Vagina (tissue), 2 donors: ENCODE measurements at places on chromosomes 1 and 21.

- no peak overlapping the region for H3K27ac ChIP-seq
- no peaks in the 10 kb centered on the region for H3K4me1 ChIP-seq
- H3K27me3 ChIP-seq = no peaks in the 10 kb centered on the region
- no peak overlapping the region for H3K4me3 ChIP-seq
- DNase-seq = no peak
Observed at GRCh38 chr1:3422638-3423037, 31.8 kb upstream of the ARHGEF16 start.

GRCh38 chr1:151549199-151549598, 9.1 kb downstream of the TUFT1 start:
- H3K4me1 ChIP-seq = peaks cover 26% of the 10 kb centered on the region
- DNase-seq = no peak
- H3K27ac ChIP-seq = peak overlapping the region; percentile 54
- no peaks in the 10 kb centered on the region for H3K27me3 ChIP-seq
- H3K4me3 ChIP-seq = no peak overlapping the region
- no peaks in the 10 kb centered on the region for H3K36me3 ChIP-seq

- no peaks in the 10 kb centered on the region for H3K36me3 ChIP-seq
- H3K4me1 ChIP-seq = peaks cover 54% of the 10 kb centered on the region
- H3K27me3 ChIP-seq = peaks cover 31% of the 10 kb centered on the region
- H3K27ac ChIP-seq = no peak overlapping the region
Observed at GRCh38 chr21:36703626-36704280, 4.8 kb downstream of the SIM2 start.

DNA sequence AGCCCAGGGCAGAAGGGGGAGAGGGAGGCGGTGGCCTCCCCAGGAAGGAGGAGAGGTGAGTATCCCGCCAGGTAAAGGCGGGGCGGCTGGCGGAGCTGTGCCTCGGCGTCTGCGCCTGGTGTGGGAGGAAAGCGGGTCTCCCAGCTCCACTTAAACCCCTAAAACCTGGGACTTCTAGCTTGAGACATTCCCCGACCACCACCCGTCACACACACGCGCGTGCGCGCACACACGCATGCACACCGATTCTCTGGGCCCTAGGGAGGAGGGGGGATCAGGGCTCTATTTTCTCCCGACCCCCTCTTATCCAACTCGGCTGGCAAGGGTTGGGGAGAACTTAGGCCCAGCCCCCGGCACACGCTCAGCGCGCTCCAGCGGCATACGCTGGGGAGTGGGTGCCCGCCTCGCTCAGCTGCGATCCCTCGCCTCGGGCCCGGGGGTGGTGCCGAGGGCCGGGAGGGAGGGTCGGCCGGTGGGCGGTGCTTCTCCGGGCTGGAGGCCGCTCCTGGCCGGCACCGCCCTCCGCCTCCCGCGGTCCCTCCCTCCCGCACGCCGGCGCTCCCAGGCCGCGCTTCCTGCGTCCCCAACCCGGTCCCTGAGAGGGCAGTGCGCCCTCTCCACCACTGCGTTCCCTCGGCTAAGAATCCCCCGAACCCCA, at the start of gene TMEM51:
TMEM51 (plus strand) TSS at position 564 of the 658 bp plus-strand sequence. CDS start 61,341 bp downstream, outside the sequence.
- peak within 1 kb of the TSS; percentile 96 for H3K27ac ChIP-seq
- no peak for DNase-seq
- peak within 1 kb of the TSS; percentile 72 for H3K4me3 ChIP-seq

GRCh38 chr1:203185061-203185461, 1.4 kb downstream of the CHI3L1 start:
- H3K27ac ChIP-seq = no peak overlapping the region
- H3K4me1 ChIP-seq = peaks cover 30% of the 10 kb centered on the region
- no peak overlapping the region for H3K4me3 ChIP-seq
- no peak for DNase-seq
- no peaks in the 10 kb centered on the region for H3K36me3 ChIP-seq
- H3K27me3 ChIP-seq = no peaks in the 10 kb centered on the region

- no peaks in the 10 kb centered on the region for H3K36me3 ChIP-seq
- peak overlapping the region; percentile 45 for H3K27ac ChIP-seq
- no peak for DNase-seq
- no peaks in the 10 kb centered on the region for H3K27me3 ChIP-seq
- peak overlapping the region; percentile 40 for H3K4me3 ChIP-seq
- peaks cover 13% of the 10 kb centered on the region for H3K4me1 ChIP-seq
Observed at GRCh38 chr1:2174348-2175054, 20.1 kb downstream of the FAAP20 start.

GRCh38 chr1:109759513-109760334, 4.0 kb downstream of the EPS8L3 start:
- no peaks in the 10 kb centered on the region for H3K27me3 ChIP-seq
- H3K27ac ChIP-seq = no peak overlapping the region
- DNase-seq = no peak
- peaks cover 11% of the 10 kb centered on the region for H3K4me1 ChIP-seq
- no peak overlapping the region for H3K4me3 ChIP-seq
- H3K36me3 ChIP-seq = no peaks in the 10 kb centered on the region

- no peak overlapping the region for H3K4me3 ChIP-seq
- no peaks in the 10 kb centered on the region for H3K27me3 ChIP-seq
- no peak overlapping the region for H3K27ac ChIP-seq
- DNase-seq = no peak
Observed at GRCh38 chr1:221228594-221228993, 349.4 kb downstream of the HLX start.

GRCh38 chr1:173937062-173937461, 19.9 kb upstream of the SERPINC1 start:
- H3K36me3 ChIP-seq = peaks cover 6% of the 10 kb centered on the region
- DNase-seq = no peak
- H3K4me3 ChIP-seq = no peak overlapping the region
- H3K27me3 ChIP-seq = no peaks in the 10 kb centered on the region
- no peaks in the 10 kb centered on the region for H3K4me1 ChIP-seq
- no peak overlapping the region for H3K27ac ChIP-seq

- H3K4me3 ChIP-seq = no peak overlapping the region
- peaks cover 11% of the 10 kb centered on the region for H3K4me1 ChIP-seq
- no peak for DNase-seq
- no peaks in the 10 kb centered on the region for H3K36me3 ChIP-seq
Observed at GRCh38 chr1:96557336-96557735, 164.2 kb upstream of the PTBP2 start.

- no peaks in the 10 kb centered on the region for H3K36me3 ChIP-seq
- no peak for DNase-seq
- no peak overlapping the region for H3K27ac ChIP-seq
- H3K4me1 ChIP-seq = no peaks in the 10 kb centered on the region
- no peak overlapping the region for H3K4me3 ChIP-seq
- H3K27me3 ChIP-seq = no peaks in the 10 kb centered on the region
Observed at GRCh38 chr1:230342019-230342418, 84.1 kb downstream of the PGBD5 start.

DNA sequence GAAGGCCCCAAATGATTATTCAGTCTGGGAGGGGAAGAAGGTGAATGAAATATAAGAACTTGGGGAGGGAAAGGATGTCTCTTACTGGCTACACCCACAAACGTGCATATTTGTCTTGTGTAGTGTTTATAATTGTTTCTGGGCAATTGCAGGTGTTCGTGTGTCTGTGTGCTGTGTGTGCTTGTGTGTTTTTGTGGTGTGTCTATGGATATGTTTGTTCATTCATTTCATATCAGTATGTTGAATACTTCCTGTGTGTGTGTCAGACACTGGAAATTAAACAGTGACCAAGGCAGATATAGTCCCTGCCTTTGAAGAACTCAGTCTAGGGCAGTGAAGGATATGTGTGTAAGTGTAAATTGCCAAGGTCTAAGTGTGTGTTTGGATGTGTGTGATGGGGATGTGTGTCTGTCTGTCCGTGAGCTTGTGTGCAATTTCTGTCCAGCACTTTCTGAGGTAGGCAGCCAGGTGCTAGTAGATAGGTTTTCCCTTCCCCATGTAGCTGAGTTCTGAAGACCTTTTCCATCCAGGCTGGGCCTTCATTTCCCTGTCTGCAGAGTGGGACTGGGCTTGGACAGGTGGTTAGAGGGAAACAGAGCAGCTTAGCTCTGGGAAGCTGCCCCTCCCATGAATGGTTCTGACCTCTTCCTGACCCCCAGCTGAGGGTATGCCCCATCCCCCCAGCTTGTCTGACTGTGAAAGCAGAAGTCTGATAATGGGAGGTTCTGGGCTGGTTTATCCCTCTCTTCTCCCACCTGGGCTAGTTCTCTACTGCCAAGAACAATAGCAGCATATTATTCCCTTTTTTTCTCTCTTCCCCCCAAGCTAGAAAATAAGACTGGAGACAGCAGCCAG, 3.8 kb downstream of the AGO1 start:
- H3K36me3 ChIP-seq = no peaks in the 10 kb centered on the region
- no peak for DNase-seq
- H3K27me3 ChIP-seq = no peaks in the 10 kb centered on the region
- no peak overlapping the region for H3K4me3 ChIP-seq
- H3K4me1 ChIP-seq = peaks cover 41% of the 10 kb centered on the region

GRCh38 chr21:37458669-37459276, 92.2 kb downstream of the DYRK1A start:
- H3K36me3 ChIP-seq = no peaks in the 10 kb centered on the region
- H3K27ac ChIP-seq = no peak overlapping the region
- H3K4me3 ChIP-seq = no peak overlapping the region
- peaks cover 85% of the 10 kb centered on the region for H3K4me1 ChIP-seq
- H3K27me3 ChIP-seq = no peaks in the 10 kb centered on the region

DNA sequence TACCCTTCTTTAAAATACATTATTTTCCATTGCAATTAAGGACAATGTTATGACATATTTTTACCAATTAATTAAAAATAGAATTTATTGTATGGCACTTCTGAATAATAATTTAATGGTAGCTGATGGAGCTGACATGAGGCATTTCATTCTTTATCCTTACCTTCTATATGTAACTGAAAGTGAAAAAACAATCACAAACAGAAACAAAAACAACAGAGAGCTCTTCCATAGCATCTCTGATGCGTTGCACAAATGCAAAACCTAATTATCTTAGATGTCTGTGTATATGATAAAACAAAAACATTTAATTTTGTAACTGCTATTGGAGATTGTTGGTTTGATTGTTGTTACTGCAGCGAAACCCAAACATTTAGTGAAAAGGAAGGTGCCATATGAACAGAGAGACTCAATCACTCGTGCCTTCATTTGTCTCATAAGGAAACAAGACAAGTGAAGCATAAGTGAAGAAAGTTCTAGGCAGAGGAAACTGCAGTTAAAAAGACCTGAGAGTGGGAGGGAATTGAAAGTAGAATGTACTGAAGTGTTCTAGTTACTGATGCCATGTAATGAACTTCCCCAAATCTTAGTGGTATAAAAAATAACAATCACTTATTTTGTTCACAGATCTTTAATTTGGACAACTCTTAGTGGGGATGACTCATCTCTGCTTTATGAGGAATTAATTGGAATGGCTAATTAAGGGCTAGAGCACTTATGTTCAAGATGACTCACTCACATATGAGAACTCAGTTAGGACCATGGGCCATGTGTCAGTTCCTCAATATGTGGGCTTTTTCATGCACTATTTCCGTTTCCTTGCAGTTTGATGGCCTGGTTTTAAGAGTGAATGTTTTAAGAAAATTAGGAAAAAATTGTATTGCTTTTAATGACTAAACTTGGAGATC, 245.0 kb upstream of the OLFM3 start:
- no peaks in the 10 kb centered on the region for H3K36me3 ChIP-seq
- no peak overlapping the region for H3K4me3 ChIP-seq
- no peaks in the 10 kb centered on the region for H3K27me3 ChIP-seq

GRCh38 chr1:26195805-26196204, 5.4 kb downstream of the CATSPER4 start:
- no peaks in the 10 kb centered on the region for H3K36me3 ChIP-seq
- H3K4me3 ChIP-seq = no peak overlapping the region
- H3K27ac ChIP-seq = no peak overlapping the region
- H3K4me1 ChIP-seq = peaks cover 5% of the 10 kb centered on the region
- H3K27me3 ChIP-seq = no peaks in the 10 kb centered on the region

GRCh38 chr1:220497220-220497947, 30.6 kb upstream of the MARK1 start:
- no peak for DNase-seq
- H3K27ac ChIP-seq = no peak overlapping the region
- peaks cover 15% of the 10 kb centered on the region for H3K4me1 ChIP-seq
- H3K4me3 ChIP-seq = no peak overlapping the region
- H3K36me3 ChIP-seq = no peaks in the 10 kb centered on the region
- H3K27me3 ChIP-seq = no peaks in the 10 kb centered on the region

GRCh38 chr1:188426561-188426960, 1597.8 kb downstream of the PLA2G4A start:
- H3K27me3 ChIP-seq = no peaks in the 10 kb centered on the region
- no peak overlapping the region for H3K4me3 ChIP-seq
- no peak overlapping the region for H3K27ac ChIP-seq
- no peaks in the 10 kb centered on the region for H3K4me1 ChIP-seq
- DNase-seq = no peak

- H3K36me3 ChIP-seq = no peaks in the 10 kb centered on the region
- H3K4me3 ChIP-seq = no peak overlapping the region
- DNase-seq = no peak
- H3K4me1 ChIP-seq = peaks cover 4% of the 10 kb centered on the region
- no peak overlapping the region for H3K27ac ChIP-seq
- H3K27me3 ChIP-seq = no peaks in the 10 kb centered on the region
Observed at GRCh38 chr1:29282924-29283803, 46.8 kb downstream of the PTPRU start.

DNA sequence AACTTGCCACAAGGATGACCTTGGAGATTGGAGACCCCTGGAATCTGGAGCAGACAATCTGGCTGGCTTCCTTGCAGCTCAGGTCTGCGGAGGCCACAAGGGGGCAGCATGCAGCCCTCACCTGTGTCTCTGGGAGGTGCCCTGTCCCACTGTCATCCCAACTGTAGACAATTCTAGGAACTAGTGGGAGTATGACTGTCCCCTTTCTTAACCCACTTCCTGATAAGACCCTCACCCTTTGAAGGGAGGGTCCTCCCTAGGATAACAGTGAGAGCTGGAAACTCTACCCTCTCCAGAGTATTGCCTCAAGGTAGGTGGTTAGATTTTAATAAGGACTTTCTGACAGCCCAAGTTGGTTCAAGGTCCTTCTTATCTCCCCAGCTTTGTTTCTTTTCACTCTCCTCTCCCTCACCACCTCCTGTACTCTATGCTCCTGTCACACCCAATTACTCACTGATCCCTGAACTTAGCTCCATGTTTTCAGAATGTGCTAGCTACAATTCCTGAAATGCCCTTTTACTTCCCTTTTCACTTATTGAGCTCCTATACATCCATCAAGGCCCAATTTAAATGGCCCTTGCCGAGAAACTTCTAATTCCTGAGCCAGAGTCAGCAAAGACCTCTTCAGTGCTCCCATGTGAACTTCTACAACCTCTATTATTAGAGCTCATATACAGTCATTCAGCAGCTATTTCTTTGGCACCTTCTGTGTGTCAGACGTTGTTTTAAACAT, 9.2 kb upstream of the KCNQ4 start:
- H3K27ac ChIP-seq = no peak overlapping the region
- peaks cover 37% of the 10 kb centered on the region for H3K36me3 ChIP-seq
- no peaks in the 10 kb centered on the region for H3K27me3 ChIP-seq
- DNase-seq = no peak
- no peaks in the 10 kb centered on the region for H3K4me1 ChIP-seq
